GM04504 (cell line): ENCODE measurements at places on chromosomes 6 and 20.

GRCh38 chr6:8238773-8239683 lies 136.7 kb upstream of the EEF1E1 start:
- DNase-seq, result no peak

DNA sequence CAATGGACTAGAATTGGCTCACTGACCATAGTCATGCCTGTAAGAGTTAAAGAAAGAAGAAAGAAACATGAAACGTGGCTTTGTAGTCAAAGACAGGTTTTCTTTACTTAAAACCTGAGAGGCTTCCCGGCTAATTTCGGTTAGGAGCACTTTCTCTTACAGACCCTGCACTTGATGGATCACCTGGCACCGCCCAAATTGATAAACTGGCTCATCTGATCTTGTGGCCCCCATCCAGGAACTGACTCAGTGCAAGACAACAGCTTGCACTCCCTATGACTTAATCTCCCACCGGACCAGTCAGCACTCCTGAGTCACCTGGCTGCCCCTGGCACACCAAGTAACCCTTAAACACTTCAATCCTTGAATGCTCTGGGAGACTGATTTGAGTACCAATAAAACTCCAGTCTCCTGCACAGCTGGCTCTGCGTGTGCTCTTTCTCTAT lies 12.3 kb downstream of the TMEM14B start:
- peak; percentile 51 for DNase-seq

DNA sequence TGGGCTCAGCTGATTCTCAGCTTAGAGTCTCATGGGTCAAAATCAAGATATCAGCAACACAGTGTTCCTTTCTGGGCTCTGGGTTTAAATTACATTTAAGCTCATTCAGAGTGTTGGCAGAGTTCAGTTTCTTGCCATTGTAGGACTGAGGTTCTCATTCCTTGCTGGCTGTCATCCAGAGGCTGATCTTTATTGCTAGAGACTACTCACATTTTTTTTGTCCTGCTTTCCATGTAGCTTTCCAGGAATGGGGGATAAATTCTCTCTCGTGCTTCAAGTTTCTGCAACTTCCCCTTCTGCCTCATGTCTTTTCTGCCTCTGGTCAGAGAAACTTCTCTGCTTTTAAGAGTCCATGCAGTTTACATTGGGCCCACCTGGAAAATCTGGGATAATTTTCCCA lies 86.9 kb downstream of the RFX6 start:
- no peak for DNase-seq

DNA sequence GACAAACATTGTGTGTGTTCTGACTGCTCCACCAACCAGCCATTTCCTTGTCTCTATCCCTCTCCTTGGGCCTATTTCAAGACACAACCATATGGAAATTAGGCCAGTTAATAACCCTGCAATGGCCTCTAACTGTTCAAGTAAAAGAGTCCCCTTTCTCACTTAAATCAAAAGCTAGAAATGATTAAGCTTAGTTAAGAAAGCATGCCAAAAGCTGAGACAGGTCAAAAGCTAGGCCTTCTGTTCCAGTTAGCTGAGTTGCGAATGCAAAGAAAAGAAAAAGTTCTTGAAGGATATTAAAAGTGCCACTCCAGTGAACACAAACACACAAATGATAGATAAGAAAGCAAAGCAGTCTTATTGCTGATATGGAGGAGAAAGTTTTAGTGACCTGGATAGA lies 22.5 kb downstream of the SERINC1 start:
- DNase-seq, result no peak

DNA sequence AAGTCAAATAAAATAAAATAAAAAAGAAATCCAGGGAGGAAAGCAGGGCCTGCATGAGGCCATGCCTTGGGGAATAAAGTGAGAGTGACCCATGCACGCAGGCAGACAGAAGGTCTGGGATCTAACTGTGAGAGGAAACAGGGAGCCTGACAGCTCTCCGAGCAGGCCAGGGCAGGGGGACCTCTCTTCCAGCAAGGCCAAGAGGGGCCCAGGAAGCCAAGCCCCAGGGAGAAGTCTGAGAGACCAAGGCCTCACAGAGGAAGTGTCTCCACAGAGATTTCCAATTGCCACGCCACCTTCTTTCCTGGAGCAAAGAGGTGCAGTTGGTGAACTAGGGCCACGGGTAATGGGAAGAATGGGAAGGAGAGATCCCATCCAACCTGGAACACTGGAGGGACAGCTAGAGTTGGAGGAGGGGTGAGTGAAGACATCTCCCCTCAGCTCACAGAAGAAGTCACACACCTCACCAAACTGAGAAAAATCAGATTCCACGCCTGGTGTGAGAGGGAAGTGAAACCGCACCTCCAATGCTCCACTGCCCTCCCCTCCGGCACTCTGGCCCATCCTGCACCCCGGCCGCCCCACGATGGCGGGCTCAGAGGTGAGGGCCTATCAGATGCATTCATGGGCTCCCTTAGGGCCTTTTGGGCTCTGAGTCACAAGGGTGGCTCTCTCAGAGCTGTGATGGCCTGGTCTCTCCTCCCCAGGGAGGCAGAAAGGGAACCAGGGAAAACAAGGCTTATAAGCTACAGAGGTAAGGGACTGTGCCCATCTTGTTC lies 25.1 kb upstream of the TAF8 start:
- no peak for DNase-seq

- no peak for DNase-seq
Observed at GRCh38 chr20:59813126-59813947, 120.1 kb downstream of the SYCP2 start.

- peak; percentile 96 for DNase-seq
Observed at GRCh38 chr20:39849664-39850063, 839.4 kb downstream of the MAFB start.

DNA sequence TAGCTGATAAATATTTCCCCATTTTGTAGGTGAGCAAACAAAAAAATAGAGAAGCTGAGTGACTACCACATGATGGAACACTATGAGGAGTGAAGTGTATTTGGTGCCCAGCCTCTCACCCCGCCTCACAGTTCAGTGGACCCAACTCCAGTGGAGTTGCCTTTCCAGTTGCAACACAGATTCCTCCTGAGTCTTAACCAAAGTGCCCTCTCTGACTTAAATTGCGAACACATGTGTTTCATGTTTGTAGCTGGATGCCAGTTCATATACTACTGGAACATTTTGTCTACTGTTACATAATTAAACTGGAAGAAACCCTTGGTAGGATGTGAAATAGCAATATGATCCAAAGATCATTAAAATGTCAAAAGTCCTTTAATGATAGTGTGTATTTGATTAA lies 448.9 kb downstream of the COL12A1 start:
- DNase-seq, result no peak

DNA sequence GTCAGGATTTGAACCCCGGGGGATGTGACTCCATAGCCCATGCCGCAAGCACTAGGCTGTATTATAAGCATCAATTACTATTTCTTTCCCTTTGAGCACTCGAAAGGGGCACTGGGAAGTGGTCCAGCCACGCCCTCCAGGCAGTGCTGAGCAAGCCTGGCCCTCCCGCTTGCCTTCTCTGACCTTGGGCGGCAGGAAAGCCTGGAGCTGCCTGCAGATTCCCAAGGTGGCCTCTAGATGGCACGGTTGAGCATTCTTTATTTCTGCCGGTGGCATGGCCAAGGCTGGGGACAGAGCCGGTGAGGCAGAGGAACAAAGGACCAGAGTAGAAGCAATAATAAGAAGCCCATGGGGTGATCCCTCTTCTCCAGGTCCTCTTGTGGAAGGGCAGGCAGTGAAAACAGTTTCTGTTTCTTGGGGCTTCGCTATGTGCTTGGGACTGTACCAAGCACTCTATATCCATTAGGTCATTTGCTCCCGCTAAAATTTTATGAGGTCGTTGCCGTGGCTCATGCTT lies 32.0 kb downstream of the ARHGAP40 start:
- DNase-seq, result peak; percentile 14

- DNase-seq, result no peak
Observed at GRCh38 chr6:33759887-33760629, 13.4 kb upstream of the IP6K3 start.

DNA sequence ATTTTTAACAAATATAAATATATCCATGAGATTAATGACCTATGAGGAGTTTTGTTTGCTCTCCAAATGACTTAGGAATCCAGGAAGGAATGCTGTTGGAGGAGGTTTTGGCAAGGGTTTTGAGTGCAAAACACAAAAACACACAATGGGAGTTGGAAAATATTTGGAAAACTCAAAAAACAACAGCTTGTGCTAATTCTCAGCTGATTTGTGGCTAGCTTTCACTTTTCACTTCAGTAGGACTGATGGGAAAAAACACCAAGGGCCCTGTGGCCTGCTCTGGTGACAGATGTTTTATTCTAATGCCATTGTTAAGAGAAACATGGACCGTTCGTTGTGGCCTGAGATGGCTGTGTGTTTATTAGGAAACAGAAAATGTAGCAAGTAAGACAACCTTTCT lies 113.9 kb downstream of the ALDH8A1 start:
- no peak for DNase-seq

DNA sequence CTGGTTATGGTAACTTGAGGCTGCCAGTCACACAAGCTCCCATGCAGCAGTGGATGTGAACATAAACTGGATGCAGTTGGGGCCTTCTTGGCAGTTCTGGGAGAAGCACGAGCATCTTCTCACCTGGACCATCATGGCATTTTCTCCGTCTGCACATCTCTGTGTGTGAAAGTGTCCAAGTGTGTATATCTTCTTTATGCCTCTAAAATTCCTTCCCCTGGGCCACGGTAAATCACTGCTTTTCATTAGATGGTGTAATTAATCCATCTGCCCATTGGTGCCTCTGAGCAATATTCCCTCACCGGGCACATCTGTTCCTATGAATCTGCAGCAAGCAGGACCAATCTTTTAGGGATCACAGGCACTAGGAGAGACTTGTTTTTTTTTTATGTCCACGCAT lies 138.0 kb downstream of the MAP3K7 start:
- no peak for DNase-seq

- no peak for DNase-seq
Observed at GRCh38 chr6:135117413-135117968, 62.9 kb upstream of the HBS1L start.

GRCh38 chr20:59774921-59775686 lies 158.3 kb downstream of the SYCP2 start:
- DNase-seq, result no peak

- no peak for DNase-seq
Observed at GRCh38 chr6:131636880-131637792, at the start of gene ENPP3. Gene ENPP3 (plus strand): TSS chr6:131637302. CDS start chr6:131637385, 83 bp downstream.

DNA sequence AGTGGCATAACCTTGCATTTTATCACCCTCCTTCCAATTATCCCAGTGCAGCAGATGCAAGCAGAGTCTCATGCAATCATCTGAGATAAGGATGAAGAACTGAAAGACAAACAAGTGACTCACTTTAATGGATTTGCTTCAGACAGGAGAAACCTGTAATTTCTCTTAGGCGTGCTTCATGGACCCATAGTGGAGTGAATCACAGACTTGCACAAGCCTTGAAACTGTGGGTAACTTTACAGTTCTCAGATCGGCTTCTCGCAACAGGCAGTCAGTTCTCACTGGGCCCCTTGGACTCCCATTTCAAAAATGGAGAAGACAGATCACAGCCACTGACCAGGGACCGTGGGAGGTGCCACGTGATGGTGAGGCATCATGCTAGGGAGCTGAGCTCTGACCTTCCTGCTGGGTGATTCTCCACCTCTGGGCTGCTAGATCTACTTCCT lies at the start of gene ADGRF4:
ADGRF4 (plus strand) TSS at position 239 of the 446 bp plus-strand sequence. CDS start 8,666 bp downstream, outside the sequence.
- DNase-seq, result no peak

DNA sequence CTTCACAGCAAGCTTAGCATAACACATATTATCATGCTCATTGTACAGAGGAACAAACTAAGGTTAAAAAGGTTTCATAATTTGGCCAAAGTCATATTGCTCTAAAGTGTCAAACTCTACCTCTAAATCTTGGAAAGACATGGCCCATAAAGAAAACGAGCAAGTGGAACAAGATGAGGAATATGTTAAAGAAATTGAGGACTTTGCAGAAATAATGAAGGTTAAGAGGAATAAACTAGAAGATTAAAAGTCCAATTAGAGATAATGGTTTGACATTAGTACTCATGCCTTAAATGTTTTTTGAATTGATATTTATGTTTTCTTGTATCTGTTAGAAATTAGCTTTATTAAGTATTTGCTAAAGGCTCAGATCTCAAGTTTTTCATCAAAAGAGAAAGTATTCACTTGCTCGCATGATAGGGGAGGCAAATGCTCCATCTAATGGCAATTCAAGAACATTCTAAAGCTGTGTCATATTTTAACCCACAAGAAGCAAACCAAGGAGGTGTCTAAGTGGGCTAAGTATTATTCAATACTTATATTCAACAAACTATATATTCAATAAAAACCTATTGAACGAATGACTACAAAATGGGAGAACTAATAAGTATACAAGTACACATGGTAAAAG lies 192.9 kb upstream of the SPTLC3 start:
- no peak for DNase-seq

DNA sequence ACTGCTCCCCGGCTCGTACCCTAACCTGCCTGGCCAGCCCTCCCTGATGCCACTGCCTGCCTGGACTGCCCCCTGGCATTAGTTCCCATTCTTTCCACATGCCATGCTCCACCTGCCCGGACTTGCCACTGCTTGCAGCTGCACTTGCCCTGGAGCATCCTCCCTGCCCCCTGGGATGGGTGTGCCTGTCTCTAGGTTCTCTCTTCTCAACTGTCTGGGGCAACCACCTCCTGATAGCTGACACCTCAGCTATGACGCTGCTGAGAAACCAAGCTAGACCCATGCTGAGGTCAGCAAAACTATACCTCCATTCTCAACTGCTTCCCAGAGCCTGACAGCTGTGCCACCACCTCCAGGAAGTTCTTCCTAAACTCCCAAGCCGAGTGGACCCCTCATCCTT lies 72.1 kb downstream of the PERP start:
- no peak for DNase-seq

GRCh38 chr20:1825938-1826445 lies 69.2 kb upstream of the SIRPA start:
- no peak for DNase-seq

DNA sequence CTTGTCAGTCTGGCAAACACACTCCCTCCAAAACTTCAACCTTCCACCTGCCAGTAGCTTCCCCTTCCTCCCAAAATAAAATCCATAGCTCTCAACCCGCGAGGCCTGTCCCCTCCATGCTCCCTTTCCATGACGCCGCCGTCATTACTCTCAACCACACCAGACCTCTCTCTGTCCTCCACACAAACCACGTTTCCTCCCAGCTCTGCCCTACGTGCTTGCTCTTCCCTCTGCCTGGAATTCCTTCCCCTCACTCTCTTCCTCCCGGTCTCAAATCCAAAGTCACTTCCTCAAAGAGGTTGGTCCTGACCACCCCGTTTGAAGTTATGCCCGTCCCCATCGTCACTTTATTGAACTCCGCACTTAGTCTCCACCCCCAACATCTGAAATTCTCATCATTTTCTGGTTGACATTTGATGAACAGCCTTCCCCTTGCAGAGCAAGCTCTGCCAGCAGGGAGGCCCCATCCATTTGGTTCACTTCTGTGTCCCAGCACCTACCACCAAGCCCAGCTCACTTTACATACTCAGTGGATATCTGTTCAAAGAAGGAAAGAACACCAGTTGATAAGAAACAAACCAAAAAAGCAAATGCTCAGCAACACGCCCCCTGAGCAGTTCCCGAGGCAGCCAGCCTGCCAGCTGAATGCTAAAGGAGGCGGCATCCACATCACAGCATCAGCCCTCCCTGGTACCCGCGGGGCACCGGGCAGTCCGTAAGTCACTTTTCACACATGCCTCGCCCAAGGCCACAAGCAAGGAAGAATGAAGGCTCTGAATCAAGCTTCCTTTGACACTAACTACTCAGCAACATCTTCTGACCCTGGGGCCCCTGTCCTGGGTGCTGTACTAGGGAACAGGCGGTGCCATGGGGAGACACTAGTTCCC lies 125.0 kb downstream of the NFATC2 start:
- no peak for DNase-seq
